ENCODE measurements at places on chromosomes 7 and 10.

DNA sequence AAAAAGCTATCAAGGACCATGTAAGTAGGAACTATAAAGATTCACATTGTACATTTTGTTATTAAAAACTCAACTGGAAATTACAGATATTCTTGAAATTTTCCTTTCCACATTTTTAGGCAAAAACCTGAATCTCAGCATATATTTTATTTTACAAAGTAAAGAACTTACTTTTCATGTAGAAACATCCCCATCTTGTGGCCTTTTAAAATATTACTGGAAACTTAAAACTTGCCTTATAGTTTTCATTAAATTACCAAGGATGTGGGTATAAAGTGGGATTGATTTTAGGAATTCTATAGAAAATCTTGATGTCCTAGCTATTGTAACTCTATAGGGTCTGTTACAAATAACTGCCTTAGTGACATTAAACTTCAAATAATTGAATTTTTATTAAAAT, 10.6 kb downstream of the DBF4 start:
- DNase-seq = peak; percentile 59

DNA sequence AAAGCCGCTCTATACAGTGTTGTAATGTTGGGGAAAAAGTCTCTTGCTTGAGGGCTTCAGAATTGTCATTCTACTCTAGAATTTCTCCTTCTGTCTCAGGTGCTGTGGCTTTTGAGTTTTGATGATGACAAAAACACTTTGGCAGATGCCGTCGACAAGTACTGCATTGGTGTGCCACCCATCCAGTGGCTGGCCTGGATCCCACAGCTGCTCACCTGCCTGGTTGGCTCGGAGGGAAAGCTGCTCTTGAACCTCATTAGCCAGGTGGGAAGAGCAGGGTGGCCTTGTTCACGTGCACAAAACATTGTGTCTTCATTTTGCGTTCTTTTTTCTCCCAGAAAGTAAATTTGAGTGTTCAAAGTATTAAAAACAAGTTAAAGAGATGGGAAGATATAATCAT, 112.0 kb downstream of the TRRAP start:
- DNase-seq = no peak

GRCh38 chr10:132654121-132654571, 116.6 kb downstream of the INPP5A start:
- DNase-seq = no peak

DNA sequence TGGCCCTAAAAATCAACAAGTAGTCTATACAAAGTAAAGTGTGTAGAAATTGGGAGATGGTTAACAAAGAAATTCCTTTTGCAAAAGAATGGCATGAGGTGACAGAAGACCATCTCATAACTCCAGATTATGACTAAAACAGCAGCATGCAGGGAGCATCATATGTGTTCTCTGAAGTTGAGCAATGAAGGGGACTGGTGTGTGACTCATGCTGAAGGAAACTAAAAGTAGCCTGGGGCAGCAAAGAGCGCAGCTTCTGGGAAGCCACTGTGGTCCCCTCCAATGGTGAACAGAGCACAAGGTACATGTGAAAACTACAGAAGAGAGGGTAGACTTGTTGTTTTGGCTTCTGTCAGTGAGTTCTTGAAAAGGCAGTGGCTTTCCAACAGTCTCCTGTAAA, 133.4 kb downstream of the MACC1 start:
- peak; percentile 49 for DNase-seq

DNA sequence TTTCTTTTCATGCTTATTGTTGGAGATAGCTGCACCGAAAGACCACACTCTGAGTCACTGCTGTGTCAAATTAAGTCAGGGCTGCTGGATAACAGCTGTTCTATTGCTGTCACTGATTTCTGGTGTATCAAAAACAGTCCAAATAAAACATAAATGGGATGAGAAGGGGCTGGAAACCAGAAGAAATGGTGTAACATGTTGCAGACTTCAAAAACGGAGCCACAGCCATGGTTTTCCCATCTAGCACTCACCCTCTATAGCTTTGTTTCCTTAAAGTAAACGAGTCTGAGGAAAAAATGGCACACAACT, 103.3 kb upstream of the DIP2C start:
- DNase-seq = peak; percentile 35

DNA sequence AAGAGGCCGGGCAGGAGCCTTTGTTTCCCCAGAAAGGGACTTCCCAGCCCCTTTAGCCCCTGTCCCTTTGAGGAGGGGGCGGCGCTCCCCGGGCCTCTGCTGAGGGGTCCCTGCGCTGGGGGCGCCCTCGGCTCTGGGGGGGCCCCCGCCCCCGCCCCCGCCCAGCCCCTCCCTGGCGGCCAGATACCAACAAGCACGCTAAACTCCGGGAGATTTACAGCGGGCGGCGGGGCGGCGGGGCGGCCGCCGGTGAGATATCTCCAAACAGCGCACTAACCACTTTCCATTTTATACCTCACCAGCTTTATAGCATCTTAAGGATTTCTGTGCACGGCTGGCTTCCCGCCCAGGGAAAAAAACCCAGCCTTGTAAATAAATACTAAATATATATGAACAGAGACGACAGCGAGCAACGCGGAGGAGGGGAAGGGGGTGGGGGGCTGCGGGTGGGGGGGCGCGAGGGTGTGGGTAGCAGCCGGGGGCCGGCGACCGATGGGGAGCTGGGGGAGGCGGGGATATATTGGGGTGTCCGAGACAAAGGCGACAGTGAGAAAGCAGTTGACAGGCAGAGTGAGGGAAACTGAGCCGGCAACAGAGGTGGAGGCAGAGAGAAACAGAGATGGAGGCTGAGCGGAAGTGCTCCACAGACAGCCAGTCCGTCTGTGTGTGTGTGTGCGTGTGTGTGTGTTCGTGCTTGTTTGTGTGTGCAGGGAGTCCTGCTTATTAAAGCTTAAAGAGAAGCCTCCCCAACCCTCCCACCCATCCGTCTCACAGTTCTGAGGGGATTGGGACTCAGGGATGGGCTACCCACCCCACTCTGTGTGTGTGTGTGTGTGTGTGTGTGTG, 85.8 kb downstream of the HIF1AN start:
- peak; percentile 22 for DNase-seq

GRCh38 chr7:156993925-156994235, 16.6 kb downstream of the MNX1 start:
- no peak for DNase-seq

DNA sequence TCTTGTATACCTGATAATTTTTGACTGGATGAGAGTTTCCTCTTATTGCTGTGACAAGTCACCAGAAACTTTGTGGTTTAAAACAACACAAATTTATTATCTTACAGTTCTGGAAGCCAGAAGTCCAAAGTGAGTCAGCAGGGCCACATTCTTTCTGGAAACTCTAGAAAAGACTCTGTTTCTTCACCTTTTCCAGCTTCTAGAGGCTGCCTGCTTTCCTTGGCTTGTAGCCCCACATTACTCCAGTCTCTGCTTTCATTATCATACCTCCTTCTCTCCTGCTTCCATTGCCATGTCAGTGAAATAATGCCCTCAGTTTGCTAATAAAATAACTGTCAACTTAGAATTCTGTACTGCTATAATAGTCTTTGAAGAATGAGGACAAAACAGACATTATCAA, 65.3 kb downstream of the VCL start:
- DNase-seq = peak; percentile 70

- no peak for DNase-seq
These were observed 177.3 kb upstream of the TMEM72 start for GRCh38 chr10:44733501-44734488.

DNA sequence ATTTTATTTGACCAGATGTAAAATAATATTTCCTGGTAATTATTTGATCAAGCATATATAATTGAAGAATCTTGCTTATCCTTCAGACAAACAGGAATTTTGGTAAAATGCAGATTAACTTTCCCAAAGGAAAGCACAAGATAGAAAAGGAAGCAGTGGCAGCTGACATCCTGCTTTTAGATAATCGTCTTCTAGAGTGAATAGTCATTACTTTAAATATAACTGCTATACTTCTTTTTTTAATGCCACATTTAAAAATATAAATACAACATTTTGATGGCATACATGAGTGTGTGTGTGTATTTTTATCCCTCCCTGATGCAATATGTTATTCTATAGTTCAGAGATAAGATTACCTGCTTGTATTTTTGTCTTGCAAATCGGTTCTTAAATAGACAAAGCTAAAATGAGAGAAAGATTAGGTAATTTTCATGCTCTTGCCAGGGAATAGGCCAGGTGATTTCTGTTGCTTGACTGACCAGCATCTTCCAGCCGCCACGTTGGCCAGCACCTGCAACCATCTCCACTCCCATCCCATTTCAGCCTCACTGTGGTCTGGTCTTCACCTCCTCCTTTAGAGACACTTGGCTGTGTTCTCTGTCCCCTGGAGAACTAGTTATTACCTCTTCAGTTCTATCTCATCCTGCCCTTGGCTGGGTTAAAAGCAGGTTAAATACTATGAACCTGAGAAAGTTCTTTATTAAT, 58.1 kb downstream of the MDFIC start:
- no peak for DNase-seq

DNA sequence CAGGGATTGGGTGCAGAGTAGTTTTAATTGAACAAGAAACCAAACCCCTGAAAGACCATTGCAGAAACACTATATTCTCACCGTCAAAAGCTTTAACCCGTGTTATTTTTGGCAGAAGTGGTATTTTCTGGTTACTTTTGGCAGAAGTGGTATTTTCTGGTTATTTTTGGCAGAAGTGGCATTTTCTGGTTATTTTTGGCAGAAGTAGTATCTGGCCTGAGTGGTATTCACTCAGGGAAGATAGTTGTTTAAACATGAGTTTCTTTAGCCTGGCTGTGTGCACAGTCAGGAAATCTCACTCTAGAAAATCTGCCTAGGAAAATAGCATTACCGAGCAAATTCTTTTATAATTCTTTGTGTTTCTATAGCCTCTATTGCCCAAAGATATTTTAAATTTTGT, 322.7 kb downstream of the GFRA1 start:
- peak; percentile 84 for DNase-seq

- DNase-seq = no peak
These were observed 16.3 kb downstream of the PRKCQ start for GRCh38 chr10:6563731-6564130.

DNA sequence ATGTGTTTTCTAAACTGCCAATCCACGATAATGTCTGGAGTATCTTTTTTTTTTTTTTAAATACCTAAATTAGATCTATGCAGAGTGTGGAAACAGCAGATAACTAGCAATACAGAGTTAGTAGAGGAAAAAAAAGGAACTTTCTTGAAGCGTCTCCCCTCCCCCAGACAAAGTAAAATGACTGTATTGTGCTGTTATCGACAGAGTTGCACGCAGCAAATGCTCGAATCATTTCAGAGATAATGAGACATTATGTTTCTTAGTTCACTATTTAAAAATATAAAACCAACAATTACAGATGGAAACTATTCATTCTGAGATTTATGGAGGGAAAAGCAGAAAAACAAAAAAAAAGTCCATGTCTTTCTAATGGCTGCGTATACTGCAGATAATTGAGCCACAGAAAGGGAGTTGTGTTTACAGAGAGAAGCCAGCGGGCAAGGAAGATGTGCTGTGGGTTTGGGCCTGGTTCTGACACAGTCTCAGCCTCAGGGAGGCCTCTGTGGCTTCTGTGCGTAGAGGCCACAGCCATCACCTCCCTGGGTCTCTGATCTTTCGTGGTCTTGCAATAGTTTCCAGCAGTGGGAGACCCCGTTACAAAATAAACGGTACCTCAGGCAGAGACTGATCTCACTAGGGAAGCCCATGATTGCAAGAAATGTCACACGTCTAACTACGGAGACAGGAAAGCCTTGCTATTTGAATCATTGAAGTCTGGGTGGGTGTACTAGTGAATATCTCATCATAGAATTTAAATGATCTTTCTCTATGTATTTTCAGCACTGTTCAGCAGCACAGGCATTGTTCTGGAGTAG, 19.1 kb upstream of the KLF6 start:
- DNase-seq = no peak

DNA sequence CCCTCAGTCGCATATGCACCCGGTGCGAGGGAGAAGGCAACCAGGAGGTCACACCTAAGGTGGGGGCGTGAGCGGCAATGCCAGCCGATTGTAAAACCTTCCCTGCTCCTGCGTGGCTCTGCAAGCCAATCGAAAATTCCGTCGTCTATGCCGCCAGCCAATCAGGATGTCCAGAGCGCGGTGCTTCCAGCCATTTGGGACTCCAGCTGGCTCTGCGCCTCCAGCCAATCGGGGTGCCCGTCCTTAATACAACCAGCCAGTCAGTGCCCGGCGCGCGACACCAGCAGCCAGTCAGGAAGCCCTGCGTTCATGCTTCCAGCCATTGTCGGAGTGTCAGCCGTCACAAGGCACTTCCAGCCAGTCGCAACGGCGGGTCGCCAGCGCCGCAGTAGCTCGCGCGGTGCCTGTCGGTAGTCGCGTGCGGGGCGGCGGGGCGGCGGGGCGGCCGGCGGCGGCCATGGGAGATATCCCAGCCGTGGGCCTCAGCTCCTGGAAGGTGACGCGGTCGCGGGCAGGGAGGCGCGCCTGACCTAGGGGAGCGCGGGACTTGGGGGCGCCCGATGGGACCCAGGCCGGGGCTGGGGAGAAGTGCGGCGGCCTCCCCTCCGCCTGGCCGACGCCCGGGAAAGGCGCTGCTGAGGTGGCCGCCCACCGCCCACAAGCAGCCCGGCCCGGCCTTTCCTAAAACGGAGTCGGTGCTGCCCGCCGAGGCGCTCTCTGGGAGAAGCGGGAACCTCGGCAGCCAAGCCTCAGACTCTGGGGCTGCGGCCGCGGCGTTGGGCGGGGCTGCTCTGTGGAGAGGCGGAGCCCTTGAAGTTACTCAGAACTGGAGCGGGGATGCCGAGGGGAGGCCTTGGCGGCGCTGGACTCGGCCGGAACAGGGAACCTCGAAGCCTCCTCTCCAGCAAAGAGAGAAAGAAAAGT, at the start of gene AKR1E2:
Gene AKR1E2 (plus strand): TSS at position 340 of the 924 bp plus-strand sequence. CDS start 118 bp downstream, at position 458.
- peak; percentile 85 for DNase-seq

GRCh38 chr7:51011710-51012350, 229.1 kb upstream of the GRB10 start:
- DNase-seq = no peak

GRCh38 chr7:33562996-33563395, 342.3 kb upstream of the BMPER start:
- DNase-seq = no peak

- DNase-seq = no peak
These were observed 61.5 kb downstream of the CPVL start for GRCh38 chr7:29084832-29085231.

DNA sequence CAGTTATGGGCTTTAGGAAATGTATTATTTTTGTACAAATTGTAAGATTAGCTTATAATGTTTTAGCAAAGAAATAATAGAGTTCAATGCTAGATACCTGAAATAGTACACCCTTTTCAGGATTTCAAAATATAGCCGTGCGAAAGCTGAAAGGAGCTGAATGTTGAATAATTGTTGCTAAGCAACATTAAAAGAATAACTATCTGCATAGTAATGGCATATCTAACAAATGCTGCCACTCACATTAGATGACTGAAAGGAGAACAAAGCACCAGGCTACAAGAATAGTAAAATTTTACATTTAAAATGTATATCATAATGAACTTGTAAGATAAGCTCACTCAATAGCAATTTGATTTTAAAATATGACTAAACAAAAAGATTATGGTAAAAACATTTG, 82.5 kb downstream of the SDHAF3 start:
- DNase-seq = no peak

DNA sequence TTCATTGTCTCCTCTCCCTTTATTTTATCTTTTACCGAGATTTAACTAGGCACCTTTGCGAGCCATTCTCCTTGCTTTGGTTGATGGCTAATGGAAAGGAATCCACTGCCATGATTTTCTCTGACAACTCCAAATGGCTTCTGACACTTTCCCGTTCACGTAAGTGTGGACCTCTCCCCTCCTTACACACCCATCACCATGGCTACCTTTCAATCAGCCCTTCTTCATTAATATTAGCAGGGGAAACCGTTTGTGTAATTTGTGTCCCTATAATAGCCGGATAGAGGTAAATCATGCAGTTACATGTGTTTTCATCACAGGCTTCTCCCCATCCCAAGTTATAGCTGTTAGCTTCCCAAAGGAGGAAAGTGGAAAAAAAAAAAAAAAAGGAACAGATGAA, 767.3 kb downstream of the MAGI2 start:
- DNase-seq = peak; percentile 23
